ENCODE measurements at places on chromosomes 7 and 10. TPM values are rescaled to one million over a fixed set of nuclear protein-coding genes. Genes with fewer than 3 reads are reported as not detected.

The KCNIP2 gene
- 568 TPM for total RNA-seq

The MGMT gene
- 16.7 TPM for total RNA-seq

The C7orf33 gene
- total RNA-seq: not detected

The ZNF804B gene
- not detected for total RNA-seq

GRCh38 chr7:22725585-22725984 is 1.4 kb upstream of the IL6 start:
- DNase-seq: no peak

GRCh38 chr7:50261593-50261992 is 42.9 kb upstream of the IKZF1 start:
- no peak for DNase-seq

DNA sequence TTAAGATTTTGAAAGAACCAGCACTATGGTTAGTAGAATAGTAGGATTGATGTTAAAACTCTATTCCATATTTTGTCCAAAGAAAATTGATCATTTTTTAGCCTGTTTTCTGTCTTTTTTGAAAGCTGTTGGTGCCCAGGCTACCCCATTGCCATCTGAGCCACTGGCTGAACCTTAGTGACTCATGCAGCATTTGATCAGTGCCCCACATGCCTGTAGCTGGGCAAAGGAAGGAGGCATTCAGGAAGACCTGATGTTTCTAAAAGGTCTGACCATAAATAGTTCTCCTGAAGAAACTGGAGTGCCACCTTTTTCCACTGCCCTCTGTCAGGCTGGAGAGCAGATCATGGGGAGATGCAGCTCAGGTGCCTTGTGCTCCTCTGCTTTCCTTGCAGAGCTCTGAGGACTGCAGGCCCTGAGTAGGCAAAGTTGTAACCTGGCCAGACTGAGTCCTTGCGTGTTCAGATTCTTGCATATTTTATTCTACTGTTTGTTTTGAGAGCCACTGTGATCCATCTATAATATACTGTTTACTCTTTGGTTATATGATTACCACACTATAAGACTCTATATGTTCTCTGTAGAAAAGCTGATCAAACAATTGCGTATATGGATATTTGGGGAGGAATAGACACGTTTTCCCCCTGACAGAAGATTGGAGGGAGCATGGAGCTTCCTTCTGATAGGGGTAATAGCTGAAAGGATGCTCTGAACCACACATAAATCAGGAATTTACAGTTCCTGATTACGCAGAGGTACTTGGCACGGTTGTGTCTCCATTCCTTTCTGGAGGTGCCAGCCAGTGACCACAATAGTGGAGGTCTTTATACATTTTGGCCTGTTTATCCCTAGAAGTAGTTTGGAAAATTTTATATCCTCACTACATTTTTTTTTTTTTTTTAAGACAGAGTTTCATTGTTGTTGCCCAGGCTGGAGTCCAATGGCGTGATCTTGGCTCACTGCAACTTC is 48.9 kb upstream of the GJD4 start:
- DNase-seq: no peak

DNA sequence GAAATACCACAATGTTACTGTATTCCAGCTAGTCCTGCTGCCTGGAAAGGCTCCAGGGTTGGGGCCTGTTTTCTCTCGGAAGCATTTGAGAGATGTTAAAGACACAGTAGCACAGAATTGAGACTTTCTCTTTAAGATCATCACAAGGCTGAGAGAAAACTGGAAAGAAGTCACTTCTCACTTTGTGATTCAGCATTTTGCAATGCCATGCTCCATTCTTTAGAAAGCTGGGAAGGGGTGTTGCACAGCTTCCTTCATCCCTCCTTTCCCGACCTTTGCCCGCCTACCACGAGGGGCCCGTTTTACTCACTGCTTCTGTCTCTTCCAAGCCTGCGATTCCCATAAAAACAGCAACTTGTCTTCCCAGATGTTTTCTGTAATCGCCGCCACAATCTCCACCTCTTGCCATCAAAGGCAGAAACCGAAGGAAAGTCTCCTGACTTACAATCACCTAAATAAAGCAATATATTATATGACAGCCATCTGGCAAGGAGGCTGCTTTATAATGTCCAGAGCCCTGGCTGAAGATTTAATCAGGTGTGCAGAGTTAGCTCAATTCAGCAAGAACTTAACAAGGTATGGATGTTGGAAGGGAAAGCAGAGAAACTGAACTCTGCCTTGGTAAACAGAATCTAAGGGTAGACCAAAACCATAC is 18.9 kb downstream of the NOD1 start:
- DNase-seq: peak; percentile 59

GRCh38 chr7:21542891-21543527 is at the start of gene DNAH11:
Gene DNAH11, plus strand, starts transcription at chr7:21543039. Its CDS starts 207 bp downstream, at chr7:21543246.
- DNase-seq: peak; percentile 58

All from left ventricle myocardium superior (tissue), 1 donor.